Cortex of kidney (tissue), 1 donor: ENCODE measurements at places on chromosomes 7 and 10.

DNA sequence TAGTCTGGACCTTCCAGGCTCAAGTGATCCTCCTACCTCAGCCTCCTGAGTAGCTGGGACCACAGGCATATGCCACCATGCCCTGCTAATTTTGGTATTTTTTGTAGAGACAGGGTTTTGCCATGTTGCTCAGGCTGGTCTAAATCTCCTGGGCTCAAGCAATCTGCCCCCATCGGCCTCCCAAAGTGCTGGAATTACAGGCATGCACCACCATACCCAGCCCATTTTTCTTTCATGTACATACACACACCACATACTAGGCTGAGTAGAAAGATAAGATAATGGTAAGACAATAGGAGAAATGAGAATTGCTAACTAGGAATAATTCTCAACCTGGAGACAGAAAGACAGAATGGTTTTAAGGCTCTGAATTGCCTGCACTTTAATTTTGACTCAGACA lies 83.8 kb downstream of the CPEB3 start:
- no peak for DNase-seq

GRCh38 chr10:95840121-95840520 lies 67.7 kb upstream of the CC2D2B start:
- no peak for DNase-seq

- no peak for DNase-seq
Measured at GRCh38 chr7:132532281-132532680, 44.0 kb downstream of the PLXNA4 start.

DNA sequence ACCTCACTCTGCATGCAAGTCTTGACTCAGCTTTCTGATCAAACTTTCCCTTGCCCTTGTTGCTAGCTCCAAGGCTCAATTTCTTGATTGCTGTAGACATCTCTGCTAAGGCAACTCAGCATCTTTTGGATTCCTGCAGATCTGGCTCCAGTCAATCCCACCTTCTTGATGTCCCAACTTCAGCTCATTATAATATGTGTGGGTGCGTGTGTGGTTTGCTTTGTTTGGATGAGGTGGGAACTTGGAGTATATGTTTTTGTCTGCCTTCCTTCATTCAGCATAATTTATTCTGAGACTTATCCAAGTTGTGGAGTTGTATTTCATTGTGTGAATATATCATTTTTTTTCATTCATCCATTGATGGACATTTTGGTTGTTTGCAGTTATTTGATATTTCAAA lies 364.8 kb upstream of the IGFBP3 start:
- no peak for DNase-seq

GRCh38 chr10:1706711-1707110 lies 30.6 kb downstream of the ADARB2 start:
- DNase-seq: no peak
